ENCODE measurements at places on chromosomes 4 and X.
A peak's percentile ranks its signal among the peaks of the same experiment; 100 is the strongest.

DNA sequence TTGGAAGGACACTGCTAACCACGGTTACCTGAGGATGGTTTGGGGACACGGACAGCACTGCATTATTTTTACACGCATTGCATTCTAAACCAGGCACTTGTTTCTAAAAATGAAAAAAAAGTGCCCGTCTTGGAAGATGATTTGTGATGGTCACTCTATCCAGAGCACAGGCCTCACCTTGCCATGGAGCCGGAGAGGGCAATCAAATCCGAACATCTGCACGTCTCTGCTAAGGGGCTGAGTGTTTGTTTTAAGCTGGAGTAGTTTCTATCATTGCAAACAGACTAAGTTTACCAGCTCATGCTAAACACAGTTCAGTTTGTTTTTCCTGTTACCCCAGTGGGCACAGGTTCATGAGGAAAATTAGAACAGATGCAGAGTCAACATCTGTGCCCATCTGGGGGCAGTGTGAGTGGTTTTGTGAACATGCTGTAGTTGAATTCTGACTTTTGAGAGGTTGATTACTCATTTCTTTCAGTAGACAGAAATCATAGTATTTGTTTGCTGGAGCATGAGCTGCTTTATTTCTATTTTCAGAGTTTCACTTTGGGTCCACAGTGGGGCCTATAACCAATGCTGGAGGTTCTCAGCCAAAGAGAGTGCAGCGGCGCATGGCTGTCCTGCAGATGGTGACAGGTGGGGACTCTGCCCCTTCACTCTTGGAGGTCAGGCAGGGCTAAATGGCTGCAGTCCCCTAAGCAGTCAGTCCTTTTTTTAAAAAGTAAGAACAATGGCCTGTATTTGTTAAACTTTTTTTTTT is 65.4 kb upstream of the ENPP6 start:
- peak; percentile 76 for DNase-seq

DNA sequence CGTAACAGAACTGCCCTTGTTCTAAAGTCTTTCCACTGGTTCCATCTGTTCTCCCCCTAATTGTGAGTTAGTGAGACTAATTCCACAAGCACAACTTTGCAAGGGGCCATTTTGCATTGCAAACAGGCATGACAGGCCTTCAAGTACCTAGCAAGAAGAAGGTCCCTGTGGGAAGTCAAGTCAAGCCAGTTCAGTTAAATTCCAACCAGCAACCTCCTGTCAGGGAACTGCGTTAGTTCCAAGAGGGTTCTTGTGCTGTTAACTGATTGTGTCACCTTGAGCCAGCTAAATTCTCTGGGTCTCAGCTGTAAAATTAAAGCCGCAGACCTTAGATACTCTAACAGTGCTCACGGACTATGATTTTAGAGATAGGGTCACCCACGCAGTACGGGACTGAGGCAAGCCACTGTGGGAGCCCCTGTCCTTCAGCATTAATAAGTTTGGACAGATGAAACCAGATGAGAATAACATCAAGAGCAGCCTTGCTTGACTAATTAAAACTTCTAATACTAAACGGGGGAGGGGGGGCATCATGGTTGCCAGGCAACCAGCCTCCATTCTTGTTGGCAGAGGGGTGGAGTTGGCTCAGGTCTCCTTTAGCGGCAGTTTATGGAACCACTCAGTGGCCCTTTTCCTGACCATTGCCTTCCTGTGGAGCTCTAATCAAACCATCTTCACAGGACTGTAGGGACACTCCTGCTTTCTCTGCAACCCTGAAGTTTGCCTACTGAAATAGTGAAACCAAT is 24.1 kb upstream of the TMEM150C start:
- DNase-seq, result no peak

DNA sequence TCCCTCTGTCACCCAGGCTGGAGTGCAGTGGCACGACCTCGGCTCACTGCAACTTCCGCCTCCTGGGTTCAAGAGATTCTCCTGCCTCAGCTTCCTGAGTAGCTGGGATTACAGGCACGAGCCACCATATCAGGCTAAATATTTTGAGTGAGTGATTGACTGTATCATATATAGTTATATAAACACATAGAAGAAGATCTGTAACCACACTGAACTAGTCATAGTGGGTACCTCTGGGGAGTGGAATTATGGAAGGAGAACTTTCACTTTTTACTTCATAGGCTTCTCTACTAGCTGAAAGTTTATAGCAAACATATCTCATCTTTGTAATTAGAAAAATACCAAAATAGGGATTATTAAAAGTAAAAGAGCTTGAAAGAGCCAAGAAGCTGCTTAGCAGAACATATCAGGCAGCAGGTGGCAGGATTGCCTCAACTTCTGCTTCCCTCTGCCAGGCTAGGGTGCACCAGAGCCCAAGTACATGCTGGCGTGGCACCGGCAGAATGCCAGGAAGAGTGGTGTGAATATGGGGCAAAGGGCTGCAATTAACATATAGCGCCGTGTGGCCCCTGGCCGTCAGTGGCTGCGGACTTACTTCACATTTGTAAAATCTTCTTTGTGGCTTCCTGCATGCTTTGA is 39.5 kb upstream of the CD40LG start:
- DNase-seq, result peak; percentile 72

DNA sequence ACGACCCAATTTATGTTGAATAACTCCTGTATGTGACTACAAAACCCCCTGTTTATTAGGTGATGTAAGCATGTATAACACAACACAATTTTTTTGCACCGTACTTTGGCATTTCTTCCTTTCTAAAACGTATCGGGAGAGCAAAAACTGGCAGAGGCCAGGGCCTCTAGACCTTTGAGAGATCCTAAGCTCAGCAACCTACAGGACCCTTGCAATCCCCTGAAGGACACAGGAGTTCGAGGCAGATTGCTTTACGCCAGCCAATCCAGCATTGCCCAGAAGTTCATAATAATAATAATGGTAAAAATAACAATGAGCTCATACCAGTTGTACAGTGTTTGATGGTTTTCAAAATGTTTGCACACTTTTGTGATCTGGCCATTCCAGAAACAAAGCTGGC is 7.7 kb downstream of the NKX3-2 start:
- no peak for DNase-seq

DNA sequence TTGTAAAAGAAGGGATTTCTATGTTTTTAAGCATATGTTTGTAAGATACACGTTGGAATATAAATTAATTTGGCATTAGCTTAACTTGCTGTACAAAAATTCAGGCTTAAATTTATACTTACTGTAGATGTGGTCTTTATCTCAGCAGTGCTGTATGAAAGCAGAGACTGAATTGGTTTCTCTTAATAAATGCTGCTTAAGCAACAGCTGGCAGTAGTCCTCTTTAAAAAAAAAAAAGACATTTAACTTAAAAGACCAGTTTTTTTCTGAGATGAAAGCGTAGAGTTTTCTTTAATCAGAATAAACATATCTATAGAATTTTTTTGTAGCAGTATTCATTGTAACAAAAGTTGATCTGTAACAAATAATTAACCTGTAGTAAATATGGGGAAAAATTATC is 124.6 kb downstream of the RAP1GDS1 start:
- no peak for DNase-seq

DNA sequence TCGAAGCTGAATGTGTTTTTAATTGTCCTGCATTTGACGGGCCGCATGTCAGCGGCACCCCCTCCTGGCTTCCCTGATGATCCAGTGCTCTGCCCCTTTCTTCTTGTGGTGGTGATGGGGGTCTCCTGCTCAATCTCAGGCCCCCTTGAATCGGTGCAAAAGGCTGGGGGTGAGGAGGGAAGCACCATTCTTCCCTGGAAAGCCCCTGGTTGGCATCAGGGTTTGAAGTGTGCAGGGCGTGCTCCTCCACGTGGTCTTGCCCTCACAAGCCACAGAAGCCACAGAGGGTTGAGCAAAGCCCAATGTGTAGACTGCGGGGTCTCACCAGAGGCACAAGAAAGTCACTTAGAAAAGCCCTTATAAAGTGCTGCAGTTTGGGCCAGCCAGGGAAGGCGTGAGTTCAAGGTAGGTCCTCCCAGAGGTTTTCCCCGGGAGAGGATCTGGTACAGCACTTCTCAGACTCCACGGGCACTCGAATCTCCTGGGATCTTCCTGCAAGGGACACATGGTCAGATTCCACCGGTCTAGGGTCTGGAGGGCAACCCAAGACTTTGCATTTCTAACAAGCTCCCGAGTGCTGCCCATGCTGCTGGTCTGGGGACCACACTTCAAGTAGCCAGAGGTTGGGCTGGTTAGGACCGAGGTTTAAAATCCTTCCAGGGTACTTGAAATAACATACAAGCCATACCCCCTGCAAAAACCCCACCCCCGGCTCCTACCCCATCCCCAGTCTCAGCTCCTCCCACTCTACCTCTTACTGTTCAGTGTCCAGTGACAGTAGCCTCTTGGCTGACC is 35.1 kb downstream of the PSAPL1 start:
- DNase-seq, result no peak

DNA sequence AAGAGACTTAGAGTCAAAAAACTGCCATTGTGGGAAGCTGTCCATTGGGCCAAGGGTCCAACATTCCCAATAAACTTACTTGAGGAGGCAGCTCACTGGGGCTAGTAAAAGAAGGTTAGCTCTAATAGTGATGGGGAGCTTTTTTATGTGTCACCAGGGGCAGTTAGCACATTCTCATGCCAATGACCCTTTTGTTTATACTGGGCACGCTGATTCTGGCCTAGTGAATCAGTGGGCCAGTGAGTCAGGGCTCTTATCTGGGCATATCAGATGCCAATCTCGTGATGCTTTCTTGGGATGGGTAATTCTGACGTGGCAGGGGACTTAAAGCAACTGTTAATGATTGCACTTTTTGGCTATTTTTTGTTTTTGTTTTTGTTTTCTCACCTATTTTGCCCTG is 27.8 kb downstream of the TCEAL1 start:
- no peak for DNase-seq

- no peak for DNase-seq
These were observed 53.4 kb upstream of the PSAPL1 start for GRCh38 chr4:7487998-7488671.

GRCh38 chrX:46376246-46376885 is 168.9 kb downstream of the ZNF674 start:
- DNase-seq, result peak; percentile 47

DNA sequence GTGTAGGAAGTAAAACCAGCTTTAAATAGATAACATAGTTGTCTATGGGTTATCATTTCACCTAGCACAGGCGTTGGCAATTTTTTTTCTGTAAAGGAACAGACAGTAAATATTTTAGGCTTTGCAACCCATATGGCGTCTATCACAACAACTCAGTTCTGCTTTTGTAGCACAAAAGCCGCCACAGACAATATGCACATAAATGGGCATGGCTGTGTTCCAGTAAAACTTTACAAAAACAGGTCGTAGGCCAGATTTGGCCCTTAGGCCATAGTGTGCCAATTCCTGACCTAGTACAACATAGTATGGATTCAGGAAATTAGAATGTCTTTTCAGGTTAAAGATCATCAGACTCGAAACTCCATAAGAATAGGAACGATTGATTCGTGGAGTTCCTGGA is 265.3 kb upstream of the GK2 start:
- DNase-seq, result no peak

DNA sequence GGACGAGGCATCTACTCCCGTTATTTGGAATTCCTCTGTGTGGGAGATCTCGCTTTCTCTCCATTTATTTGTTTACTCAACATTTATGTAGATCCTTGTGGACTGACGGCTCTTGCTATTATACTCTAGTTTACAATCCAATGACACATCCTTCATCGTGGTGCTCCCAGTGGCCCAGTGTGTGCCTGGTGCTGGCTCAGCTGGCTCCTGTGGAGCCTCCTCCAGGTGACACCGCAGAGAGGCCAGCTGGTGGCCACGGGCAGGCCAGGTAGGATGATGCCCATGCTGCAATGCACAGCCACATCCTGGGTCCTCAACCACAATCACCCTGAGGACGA is 84.0 kb upstream of the AFAP1 start:
- DNase-seq, result no peak

GRCh38 chr4:27835851-27836250 is 975.2 kb downstream of the STIM2 start:
- DNase-seq, result no peak

- no peak for DNase-seq
These were observed 13.4 kb downstream of the CFAP97 start for GRCh38 chr4:185190306-185190856.

GRCh38 chr4:38364383-38364963 is 299.5 kb upstream of the KLF3 start:
- no peak for DNase-seq

DNA sequence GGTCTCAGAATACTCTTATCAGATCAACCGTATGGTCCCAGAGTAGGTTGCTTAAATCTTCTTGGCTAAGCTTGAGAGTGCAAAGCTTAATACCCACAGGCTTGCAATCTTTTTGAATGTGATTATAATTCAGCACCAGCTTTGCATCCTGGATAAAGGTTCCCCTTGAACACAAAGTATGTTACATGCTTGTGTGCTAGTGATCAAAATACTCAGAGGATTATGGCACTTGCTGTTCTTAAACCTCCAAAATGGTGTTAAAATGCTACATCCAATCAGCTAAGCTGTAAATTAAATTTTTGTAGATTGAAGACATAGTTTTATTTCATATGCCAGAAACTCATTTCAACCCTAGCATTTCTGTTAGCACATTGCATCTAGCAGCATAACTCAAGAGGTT is 812.2 kb upstream of the TENM3 start:
- no peak for DNase-seq

- no peak for DNase-seq
These were observed 65.5 kb downstream of the EDNRA start for GRCh38 chr4:147546349-147546748.

- DNase-seq, result no peak
These were observed 17.4 kb downstream of the JADE3 start for GRCh38 chrX:46929439-46930261.

DNA sequence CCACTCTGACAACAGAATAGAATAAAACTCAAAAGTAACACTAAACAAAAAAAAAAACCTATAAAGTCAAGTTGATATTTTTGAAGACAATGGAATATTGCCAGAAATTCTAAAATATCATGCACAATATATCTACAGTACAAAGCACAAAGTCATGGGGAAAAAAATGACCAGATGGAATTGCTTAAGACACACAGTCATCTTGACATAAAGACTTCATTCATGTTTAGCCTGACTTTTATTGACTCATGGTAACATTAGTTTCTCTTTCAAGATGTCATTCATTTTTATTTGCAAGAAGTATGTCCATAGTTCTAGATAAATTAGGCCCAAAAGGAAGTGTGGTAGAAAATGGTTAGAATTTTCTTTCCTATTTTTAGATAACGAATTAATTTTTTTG is 259.1 kb downstream of the CAMK2D start:
- DNase-seq, result no peak

- no peak for DNase-seq
These were observed 255.4 kb upstream of the CXorf51A start for GRCh38 chrX:147069926-147070325.

- DNase-seq, result no peak
These were observed 93.2 kb upstream of the MAPK10 start for GRCh38 chr4:86452924-86453531.

GRCh38 chrX:69144838-69145680 is 20.2 kb downstream of the PJA1 start:
- DNase-seq, result no peak

DNA sequence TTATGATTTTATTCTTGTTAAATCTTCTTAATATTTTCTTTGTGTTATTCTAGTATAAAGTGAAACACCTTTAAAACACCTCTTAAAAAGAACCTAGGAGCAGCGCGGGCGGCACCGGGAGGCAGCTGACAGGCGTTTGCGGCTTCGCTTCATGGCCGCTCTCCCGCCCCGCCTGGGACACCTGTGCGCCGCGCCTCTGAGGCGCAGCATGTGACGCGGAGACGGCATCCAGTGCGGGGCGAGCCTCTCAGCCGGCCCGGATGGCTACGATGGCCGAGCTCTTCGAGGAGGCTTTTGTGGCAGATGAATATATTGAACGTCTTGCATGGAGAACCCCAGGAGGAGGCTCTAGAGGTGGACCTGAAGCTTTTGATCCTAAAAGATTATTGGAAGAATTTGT is 1592.7 kb downstream of the TECRL start:
- no peak for DNase-seq

GRCh38 chr4:59122626-59123025 is 2012.4 kb upstream of the IGFBP7 start:
- no peak for DNase-seq

Measured in activated CD4-positive, alpha-beta memory T cell treated with anti-CD3 and anti-CD28 coated beads for 36 hours (primary cell).